Stimulated activated CD4-positive, alpha-beta T cell treated with anti-CD3 and anti-CD28 coated beads, TNF-alpha, amount 100 ng/mL, for 24 hours (primary cell): ENCODE measurements at places on chromosomes 1 and 21.

DNA sequence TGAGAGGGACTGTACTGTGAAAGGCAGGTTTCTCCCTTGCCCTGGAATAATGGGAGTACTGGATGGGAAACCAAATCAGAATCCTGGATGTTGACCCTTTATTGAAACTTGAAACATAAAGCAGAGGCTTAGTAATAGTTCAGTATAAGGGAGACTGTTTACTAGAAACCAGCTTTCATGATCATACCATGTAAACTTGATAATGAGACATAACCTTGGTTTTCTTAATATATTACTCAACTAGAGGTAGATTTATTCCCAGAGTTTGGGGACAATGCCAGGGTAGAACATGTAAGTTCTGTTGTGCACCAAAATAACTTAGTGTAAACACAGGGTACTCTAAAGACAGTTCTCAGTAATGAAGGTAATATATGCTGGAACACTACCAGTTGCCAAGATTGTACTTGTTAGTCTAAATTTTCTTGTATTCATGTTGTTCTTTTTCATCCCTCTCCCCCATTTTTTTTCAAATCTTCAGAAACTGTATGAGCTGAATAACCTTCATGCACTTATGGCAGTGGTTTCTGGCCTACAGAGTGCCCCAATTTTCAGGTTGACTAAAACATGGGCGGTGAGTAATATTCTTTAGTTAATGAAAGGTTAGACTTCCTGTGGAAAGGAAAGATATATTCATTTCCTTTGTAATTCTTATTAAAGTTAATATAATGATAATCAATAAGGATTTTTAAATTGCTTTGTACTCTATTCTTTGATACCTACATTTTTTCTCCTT lies 49.6 kb downstream of the ANGPTL1 start:
- DNase-seq, result no peak

DNA sequence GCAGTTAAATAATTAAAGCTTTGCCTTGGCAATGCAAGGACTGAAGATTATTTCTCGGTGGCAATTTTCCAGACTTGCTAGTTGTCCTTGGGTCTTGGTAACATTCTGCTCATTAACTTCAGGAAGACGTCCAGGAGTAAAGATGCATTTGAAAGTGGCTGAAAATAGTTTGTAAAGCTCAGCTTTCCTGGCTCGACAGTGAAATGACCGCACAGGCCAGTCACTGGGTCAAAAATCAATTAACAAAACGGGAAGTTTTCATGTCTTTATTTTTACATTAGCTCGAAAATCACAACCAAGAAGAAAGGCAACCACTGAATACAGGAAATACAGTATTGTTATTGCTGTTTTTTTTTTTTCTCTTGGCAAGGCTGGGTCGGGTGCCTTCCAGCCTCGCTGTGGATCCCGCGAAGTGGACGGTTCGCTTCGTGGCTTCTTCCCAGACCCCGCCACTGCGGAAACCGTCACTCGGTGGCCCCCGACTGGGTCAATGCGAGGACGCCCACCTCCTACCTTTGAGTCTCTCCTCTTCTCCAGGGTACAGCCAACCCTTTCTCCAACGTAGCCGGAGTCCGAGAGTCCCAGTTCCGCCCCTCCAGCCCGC lies 479 bp upstream of the SNX7 start:
- no peak for DNase-seq

DNA sequence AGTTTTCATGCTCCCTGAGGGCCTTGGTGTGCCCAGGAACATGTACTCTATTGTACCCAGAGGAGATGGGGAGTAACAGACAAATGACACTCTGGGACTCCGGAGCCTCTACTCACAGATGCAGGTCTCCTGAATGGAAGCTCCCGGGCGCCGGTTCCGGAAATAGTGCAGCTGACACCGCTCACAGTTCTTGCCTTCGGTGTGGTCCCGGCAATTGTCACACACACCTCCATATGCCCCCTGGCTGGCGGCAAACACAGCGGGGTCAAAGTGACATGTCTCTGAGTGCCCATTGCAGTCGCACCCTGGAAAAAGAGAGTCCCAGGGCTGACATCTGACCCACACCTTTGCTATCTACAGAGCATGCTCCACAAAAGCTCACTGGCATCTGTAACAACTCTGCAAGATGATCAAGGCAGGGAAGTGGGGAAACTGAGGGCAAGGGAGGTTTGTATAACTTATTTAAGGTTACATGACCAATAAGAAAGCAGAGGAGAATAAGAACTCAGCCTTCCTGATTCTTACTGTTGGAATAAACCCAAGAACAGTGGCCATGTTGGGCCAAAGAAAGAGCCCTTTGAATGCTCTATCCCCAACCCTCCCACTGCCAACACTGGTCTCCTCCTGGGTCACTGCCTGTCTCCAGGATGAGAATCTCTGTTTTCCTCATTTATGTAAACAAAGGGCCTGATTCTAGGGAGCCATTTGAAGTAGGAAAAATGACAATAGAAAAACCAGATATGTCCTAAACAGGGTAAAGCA lies 22.4 kb downstream of the LAMB3 start:
- DNase-seq, result no peak

- no peak for DNase-seq
Measured at GRCh38 chr1:34060901-34061415, 104.1 kb downstream of the CSMD2 start.

- no peak for DNase-seq
Measured at GRCh38 chr1:57248830-57249229, 175.0 kb downstream of the DAB1 start.

- no peak for DNase-seq
Measured at GRCh38 chr1:93678946-93679480, 2.6 kb downstream of the BCAR3 start.

- no peak for DNase-seq
Measured at GRCh38 chr1:183652107-183652506, 1.0 kb downstream of the APOBEC4 start.

- no peak for DNase-seq
Measured at GRCh38 chr1:26768755-26769154, 19.0 kb upstream of the PIGV start.

DNA sequence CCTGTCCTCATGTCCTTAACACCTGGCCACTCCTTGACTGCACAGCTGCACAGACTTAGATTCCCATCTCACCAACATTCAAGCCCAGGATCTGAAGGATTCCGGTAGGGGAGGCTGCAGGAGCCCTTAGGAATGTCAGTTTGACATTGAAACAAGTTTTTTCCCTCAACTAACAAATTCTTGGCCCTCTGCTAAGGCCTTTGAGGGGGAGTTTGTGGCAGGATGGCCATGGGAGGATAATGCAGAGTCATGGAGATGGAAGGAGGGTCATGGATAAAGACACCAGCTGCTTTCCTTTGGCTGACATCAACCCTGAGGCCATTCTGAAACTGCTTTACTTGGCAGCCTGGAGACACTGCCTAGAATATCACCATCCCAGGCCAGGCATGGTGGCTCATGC lies 63.4 kb upstream of the PPP2R5A start:
- no peak for DNase-seq

DNA sequence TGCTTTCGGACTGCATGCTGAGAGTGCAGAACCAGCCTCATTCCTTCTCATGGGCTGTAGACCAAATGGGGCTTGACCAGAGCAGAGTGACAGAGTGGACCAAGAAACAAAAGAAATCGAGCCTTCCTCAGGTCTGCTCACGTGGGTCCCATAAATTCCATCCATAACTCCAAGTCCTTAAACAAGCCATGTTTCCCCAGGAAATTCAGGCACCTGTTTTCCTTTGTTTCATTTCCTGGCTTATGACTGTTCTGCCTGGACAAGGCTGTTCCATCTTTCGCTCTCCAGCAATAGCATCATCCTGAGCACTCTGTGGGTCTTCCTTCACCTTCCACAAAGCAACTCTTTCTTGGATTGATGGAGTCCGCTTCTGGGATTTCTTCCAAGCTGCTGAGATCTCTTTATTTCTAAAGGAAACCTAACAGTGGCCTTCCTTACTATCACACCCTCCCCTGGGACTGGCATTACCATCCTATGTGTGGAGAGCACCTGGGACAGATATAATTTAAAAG lies 63.9 kb downstream of the LAMC2 start:
- DNase-seq, result no peak

DNA sequence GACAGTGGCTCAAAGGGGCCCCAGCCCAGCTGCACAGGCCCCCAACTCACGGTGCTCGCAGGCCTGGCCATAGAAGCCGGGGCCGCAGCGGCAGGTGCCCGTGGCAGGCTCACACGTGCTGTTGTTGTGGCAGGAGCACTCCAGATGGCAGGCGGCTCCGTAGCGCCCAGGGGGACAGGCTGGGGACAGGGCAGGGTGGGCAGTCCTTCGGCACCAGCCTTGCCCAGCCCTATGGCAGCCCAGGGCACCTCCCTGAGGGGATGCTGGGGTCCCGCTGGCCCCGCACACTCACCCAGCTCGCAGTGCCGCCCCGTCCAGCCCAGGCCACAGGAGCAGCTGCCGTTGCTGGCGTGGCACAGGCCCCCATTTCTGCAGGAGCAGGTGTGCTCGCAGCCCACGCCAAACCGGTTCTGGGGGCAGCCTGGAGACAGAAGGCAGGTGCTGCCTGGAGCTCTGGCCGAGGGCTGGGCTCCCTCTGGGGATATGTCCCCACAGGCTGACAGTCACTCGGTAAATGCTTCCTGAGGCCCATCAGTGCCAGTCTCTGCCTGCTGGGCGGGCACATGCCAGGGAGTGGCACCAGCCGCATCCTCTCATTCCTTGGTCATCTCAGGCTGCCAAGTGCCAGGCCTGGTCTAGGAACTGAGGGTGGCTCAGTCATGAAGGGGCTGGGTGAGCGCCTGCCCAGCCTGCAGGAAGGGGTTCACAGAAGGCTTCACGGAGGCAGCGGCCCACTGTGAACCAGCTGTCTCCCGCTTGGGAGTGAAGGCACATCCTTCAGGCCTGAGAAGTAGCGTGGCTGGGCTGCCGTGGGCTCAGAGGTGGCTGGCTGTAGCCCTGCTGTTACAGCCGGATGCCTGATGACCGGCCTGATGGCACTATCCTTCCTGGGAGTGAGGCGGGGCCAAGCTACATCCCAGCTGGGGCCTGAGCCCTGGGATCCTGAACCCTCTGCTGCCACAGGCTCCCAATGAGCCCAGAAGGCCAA lies 40.1 kb downstream of the ARHGEF16 start:
- DNase-seq, result no peak

- DNase-seq, result no peak
Measured at GRCh38 chr1:228804640-228805413, 69.5 kb downstream of the RHOU start.

- no peak for DNase-seq
Measured at GRCh38 chr1:171313319-171313834, 606 bp upstream of the FMO4 start.

- DNase-seq, result no peak
Measured at GRCh38 chr1:6965935-6966241, 180.6 kb downstream of the CAMTA1 start.

DNA sequence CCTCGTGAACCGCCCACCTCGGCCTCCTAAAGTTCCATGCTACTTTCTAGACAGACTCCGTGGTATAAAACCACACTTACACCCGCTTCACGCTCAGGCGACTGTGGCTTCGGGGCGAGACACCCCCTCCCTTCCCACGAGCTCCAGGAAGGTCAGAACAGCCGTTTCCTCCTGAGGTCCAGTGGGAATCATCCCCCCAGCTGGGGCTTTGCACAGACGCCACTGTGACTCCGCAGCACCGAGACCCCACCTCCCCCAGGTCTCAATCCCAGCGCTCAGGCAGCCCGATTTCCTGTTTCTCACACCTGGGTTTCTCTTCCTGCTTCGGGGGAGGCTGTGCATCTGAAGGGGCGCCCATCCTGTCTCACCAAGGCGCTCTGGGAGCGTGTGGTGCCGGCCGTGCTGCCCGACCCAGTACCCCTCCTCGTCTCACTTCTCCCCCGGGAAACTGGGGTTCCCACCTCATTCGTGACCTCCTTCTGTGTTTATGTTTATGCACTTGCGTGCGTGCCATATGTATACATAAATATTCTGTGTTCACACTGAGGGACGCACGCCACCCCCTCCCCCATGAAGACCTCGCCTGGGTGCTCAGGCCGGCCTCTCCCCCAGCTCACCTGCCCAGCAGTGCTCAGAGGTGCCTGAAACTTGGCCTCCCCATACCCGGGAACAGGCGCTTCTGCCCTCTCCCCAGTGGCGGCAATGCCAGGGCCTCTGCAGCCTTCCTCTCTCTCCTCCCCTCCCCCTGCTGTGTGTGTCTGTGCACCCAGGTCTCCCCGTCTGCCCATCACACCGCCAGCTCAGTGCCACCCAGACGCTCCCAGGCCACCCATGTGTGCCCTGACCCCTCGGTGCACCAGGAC lies 14.6 kb downstream of the SLC35E2B start:
- DNase-seq, result peak; percentile 38

DNA sequence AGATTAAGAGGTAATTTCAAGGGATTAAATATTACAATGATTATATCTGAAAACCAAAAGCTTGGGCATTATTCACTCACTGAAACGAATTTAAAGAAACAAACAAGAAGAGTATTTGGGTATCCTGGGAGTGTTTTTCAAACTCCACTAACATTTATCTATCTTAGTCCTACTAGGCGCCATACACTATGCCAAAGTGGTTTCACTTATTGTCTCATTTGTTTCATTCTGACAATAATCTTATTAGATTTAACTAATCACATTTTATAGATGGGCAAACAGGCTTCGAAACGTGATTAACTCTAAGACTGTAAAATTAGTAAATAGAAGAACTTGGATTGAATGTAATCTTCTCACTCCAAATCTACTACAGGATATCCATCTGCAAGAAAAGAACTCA lies 25.4 kb downstream of the ASH1L start:
- DNase-seq, result no peak

DNA sequence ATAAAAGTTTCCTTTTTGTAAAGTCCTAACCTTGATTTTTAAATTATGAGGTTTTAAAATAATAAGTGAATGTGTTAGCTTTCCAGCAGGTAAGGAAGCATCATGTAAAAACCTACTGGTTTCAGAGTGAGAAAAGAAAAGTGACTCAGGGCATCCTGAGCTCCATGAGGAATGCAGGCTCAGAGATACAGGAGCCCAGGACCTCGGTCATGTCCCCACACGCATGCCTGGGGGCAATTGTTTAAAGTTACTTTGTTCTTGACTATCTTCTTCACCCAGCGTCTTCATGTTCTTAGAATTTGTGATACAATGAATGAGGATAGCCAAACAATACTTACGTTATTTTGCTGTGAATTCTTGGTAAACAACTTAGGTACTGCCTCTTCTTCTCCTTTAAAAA lies 117.4 kb upstream of the PLPPR5 start:
- DNase-seq, result no peak

GRCh38 chr1:229204921-229205777 lies 65.8 kb upstream of the RAB4A start:
- DNase-seq, result no peak

DNA sequence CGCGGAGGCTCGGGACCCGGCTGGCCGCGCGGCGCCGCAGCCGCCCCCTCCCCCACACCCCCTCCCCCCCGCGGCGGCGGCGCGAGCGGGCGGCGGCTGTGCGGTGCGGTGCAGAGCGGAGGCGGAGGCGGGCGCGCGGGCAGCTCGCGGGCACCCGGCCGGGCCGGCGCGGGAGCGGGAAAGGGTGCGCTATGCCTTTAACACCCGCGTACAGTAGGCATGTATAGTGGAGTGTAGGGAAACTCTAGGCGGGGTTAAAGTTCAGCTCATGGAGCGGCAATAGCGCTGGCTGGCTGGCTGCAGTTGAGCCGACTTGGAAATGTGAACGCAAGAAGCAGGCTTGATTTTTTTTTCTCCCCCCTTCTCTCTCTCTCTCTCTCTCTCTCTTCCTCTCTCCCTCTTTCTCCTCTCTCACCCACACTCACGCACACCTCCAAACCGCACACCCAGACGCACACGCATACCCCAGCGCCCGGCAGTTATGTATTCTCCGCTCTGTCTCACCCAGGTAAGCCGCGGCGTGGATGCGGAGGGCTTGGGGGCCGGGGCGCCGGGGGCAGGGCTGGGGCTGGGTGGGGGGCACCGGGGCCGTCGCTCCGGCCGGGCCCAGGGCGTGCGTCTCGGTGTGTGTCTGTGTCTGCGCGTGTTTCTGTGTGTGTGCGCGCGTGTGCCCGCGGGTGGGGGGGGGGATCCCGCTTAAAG lies at the start of gene NFIA:
Gene NFIA (plus strand): TSS at position 251 of the 702 bp plus-strand sequence.
- DNase-seq, result peak; percentile 21

- DNase-seq, result no peak
Measured at GRCh38 chr21:42607102-42607501, 46.3 kb upstream of the PDE9A start.
